Tibial nerve (tissue), 4 donors: ENCODE measurements at places on chromosomes 7 and 10.

DNA sequence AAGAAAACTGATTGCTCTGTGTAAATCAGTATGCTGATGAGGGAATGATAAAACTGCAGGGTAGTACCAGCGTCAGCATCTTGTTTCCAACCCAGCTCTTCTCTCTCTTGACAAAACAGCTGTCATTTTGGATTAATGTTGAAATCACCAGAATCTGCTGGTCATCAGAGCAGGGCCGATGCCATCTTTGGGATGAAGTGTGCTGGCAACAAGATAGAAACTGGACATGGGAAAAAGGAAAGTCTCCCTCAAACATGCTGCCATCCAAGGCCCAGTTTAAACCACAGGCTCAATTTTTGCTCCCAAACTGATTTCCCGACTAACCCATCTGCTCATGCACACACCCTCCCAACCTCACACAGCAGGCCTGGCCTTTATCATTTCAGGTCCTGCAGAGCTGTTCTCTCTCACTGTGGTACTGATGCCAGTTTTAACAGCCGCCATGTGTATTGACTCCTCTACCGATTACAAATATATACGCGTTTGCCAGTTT is 285.2 kb downstream of the AUTS2 start:
- DNase-seq: no peak

DNA sequence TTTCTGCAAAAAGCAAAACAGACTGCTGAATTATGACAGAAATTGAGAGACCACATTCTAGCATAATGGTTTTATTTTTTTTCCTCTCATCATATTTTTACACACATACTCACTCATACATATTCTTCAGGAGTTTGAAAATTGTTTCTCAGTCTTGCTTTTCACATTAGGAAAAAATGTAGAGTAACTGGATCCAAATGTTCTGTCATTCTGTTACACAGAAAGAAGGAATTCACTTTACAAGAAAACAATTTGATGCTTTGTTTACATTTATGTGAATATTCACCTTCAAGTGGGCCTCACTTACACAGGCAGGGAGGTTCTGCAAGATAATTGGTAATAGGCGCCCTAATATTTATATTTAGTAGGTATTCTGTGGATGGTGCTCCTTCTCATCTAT is 82.0 kb downstream of the ARL4A start:
- DNase-seq: no peak

DNA sequence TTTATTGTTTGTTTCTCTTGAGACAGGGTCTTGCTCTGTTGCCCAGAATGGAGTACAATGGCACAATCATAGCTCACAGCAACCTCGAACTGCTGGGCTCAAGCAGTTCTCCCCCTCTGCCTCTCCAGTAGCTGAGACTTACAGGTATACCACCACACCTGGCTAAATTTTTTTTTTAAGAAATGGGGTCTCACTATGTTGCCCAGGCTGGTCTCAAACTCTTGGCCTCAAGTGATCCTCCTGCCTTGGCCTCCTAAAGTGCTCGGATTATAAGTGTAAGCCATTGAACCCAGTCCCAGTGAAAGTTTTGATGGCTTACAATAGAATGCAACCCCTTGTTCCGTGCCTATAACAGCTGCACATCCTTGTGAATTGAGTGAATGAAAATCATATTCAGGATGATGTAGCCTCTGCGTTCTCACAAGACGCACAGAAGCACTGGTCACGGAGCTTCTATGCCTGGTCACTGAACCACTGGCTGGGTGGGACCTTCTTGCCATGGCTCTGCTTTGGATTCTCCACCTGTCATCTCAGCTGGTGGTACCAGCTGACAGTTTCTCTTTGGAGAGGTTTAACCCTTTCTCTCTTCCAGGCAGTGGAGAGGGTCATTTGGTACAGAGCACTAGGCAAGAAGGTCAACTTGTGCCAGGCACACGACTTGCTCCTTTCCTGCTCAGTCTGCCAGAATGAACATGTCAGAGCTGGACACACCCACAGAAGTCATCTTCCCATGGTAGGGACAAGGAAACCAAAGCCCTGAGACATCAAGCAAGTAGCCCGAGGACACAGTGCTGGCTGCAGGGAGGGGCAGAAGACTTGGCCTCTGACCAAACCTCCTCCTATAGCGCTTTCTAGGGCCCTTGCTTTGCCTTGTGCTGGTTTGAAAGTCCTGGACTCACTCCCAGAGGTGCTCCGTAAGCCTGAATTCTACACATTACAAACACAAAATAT is 89.6 kb downstream of the ATXN7L1 start:
- DNase-seq: no peak

DNA sequence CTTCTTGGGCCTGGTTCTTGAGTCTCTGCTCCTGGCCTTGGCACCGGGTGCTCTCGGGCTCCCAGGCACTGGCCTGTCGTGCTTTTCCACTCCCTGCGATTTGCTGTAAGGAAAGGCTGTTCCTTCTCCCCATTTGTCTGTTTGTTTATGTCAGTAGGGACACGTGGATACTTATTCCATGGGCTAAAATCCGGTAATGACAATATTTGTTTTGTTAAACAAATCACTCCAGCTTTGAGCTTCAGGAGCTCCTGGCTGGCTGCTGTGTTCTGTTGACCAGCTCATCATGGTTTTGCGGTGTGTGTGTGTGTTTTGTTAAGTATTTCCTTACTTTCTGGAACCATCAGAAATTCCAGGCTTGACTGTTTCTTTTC is 17.5 kb upstream of the JAKMIP3 start:
- no peak for DNase-seq

- DNase-seq: no peak
Observed at GRCh38 chr10:2887391-2888070, 179.8 kb upstream of the PFKP start.

DNA sequence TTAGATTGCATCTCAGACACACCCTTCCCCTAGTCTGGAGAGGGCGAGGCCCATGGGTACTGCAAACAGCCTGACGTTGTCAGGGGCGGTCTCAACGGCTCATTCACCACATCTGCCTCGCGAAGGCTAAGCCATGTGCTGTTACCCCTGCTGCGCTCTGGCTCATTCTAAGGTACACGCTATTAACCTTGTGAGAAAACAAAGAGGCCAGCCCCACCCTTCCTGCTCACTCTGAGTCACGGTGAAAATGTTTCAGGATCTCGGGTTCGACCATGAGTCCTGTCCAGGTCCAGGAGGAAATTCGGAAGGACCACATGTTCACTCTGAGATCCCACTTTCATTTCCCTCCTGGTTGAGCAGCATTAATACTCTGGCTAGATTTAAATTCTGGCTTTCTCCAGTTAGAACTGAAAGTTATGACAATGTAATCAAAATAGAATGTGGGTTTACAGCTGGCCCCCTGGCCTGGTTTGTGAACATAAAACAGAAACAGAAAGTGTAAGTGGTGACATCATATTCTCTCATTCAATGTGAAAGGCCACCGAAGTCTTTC is 55.2 kb downstream of the EGFR start:
- DNase-seq: no peak
